ENCODE measurements at places on chromosomes 3 and 15.
A peak's percentile ranks its signal among the peaks of the same experiment; 100 is the strongest.

DNA sequence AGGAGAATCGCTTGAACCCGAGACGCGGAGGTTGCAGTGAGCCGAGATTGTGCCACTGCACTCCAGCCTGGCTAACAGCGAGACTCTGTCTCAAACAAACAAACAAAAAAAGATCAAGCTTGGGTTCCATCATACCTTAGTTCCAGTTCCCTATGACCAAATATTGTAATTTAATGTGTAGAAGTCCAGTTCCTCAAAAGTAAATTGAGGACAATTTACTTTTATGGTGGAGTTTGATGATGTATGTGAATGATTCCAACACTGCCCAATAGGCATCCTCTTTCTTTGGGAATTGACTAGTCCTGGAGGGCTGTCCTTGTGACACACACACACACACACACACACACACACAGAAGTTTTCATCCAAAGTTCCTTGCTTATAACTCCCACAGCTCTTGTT, 2.8 kb upstream of the PKM start:
- no peak for DNase-seq

DNA sequence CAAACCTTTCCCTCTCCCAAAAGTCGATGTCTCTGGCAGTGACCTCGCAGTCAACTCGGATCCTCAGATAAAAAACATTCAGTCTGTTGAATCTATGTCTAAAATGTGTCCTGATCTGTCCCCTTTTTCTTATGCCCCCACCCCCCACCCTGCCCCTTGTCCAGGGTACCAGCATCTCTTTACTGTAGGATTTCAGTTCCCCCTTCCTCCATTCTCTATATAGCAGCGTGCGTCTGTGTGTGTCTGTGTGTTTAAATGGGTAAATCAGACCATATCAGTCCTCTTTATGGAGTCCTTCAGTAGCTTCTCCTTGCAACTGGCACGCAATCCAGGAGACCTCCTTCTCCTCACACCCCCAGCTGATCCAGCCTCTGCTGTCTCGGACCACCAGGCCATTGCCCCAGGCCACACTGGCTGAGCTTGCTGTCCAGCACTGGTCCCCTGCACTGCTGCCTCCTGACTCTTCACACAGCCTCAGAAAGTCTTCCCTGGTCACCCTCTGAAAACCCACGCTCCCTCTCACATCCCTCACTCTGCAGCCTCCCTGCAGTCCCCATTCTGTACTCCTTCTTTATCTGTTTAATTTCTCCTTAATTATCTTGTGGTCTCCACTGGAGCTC, 1.5 kb downstream of the LRRK1 start:
- DNase-seq = no peak

- no peak for DNase-seq
These were observed 312.3 kb downstream of the WDR72 start for GRCh38 chr15:53447053-53447574.

GRCh38 chr3:127779747-127780146, 42.6 kb downstream of the MGLL start:
- no peak for DNase-seq

GRCh38 chr15:64197425-64197824, 34.6 kb upstream of the PPIB start:
- DNase-seq = peak; percentile 73
